ENCODE measurements at places on chromosomes 2 and 18.

DNA sequence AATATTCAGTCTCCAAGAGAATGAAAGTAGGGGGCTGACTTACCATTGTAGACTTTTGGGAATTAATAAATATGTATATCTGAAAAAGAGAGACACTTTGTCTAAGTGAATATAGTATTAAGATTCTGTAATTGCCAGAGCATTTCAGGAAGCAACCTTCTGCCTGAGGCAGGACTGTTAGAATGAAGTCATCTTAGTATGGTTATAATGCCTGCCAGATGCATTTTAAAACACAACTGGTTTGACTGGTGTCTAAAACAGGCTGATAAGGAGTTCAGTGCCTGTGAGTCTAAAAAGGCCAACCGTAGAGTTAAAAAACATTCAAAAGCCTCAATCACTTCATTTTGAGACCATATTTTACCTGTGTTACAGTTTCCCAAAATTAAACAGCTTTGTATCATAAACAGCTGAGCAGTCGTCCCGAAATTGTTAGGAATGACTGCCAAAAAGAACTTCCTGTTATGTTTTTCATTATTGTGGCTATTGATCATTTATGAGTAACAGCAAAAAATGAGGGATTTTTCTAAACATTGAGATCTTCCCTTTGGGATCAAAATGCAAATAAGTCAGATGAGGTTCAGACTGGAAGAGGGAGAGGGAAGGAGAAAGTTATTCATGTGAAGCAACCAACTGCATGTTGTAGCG lies 443.9 kb downstream of the PID1 start:
- DNase-seq: peak; percentile 52

- DNase-seq: no peak
Measured at GRCh38 chr2:200349868-200350267, 43.4 kb downstream of the SPATS2L start.

GRCh38 chr2:218278531-218279360 lies 8.4 kb downstream of the PNKD start:
- no peak for DNase-seq

- no peak for DNase-seq
Measured at GRCh38 chr2:50449306-50449705, 582.6 kb downstream of the NRXN1 start.

GRCh38 chr2:149160701-149161217 lies 122.3 kb downstream of the LYPD6B start:
- DNase-seq: no peak

DNA sequence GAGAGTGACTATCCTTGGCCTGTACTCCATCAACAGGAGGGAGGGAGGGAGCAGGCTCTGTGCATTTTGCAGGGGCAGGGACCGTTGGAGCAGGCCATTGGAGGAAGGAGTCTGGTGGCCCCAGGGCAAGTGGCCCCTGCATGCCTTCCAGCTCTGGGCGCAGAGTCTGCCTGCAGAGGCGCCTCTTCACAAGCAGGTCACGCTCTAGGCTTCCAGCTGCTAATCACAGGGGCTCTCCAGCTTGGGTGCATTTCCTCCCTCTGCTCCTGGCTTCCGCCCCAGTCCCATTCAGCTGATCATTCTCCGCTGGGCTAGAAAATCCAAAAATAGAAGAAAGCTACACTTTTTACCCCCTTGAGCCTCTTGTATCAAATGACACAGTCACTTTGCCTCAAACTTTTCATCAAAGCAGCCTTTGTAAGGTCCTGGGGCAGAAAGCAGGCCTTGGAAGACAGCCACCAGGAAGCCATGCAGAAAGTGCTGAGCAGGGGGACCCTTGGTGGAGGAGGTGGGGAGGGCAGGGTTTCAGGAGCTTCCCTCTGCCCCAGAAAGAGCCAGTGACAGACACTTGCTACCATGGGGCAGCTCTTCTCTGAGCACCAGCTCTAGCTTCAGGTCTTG lies 11.3 kb downstream of the TMEM247 start:
- DNase-seq: no peak

DNA sequence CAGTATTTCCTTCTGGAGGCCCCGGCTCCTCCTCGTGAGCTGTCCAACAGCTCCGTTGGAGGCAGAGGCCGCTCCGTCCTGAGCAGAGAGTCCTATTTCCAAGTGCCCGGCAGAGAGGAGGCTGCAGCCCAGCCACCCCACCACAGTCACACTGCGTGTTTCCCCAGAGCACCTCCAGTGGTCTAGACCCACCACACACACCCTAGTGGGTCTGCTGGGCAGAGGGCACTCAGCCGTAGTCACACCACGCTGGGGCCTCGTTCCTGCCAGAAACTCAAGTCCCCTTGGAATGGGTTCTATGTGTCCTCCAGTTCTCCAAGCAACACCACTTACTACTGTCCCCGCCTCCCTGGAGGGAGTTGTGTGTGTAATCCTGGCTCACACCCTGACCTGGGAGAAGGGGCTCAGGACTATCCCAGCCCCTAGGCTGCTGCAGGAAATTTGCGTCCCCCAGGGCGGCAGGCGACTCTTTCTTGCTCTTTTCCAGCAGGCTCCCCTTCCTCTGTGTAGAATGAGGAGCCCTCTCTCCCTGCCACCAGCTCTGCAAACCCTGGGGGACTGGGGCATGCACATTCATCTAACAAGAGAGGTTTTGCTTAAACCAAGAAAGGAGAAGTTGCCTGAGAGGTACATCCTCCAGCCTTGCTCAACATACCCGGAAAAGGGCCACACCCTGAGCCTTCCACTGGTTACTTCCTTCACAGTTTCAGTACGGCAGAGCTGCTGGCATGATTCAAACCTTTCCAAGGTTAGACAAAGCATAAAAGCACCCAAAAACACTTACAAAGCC lies 114.1 kb downstream of the NDUFA10 start:
- no peak for DNase-seq

DNA sequence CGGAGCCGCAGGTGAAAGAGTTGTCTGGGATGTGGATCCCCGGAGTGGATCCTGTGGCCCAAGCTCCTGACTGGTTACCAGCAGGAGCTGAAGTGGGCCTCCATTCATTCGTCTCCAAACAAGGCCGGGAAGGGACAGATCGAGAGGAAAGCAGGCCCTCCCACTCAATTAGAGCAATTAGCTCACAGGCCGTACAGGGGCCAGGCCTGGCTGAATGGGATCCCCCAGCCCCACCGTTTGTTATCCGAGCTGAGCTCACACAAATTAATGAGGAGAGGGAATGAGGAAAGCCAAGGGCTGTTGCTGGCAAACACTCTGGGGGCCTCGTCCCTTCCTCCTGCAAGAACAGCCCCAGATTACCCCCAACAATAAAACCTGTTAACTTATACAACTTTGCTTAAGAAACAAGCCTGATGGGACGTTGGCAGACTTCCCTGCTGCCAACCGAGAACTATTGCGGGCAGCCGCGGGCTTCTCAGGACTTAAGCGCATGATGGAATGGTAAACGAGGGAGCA lies 338.0 kb downstream of the BCL11A start:
- DNase-seq: no peak

GRCh38 chr2:223314811-223315210 lies 262.8 kb downstream of the KCNE4 start:
- DNase-seq: peak; percentile 35

DNA sequence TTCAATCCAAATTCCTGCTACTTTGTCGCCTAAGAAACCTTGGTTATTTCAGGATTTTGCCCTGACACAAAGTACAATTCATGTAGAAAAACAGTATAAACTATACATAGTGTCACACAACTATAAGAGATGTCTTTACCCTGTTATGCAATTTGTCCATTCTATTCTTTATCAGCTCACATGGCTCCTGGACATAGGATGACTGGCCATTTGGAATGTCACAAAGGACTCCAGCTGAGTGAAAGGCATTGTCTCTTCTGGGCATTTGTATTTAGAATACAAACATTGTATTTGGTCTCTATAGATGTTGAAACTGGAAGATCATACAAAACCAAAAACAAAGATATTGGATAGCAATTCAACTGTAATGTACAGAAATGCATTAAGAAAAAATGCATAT lies 944.6 kb upstream of the LRRTM1 start:
- no peak for DNase-seq

GRCh38 chr2:3210257-3210656 lies 167.4 kb downstream of the EIPR1 start:
- no peak for DNase-seq

- DNase-seq: peak; percentile 79
Measured at GRCh38 chr2:237674731-237675276, 47.4 kb downstream of the LRRFIP1 start.

- peak; percentile 3 for DNase-seq
Measured at GRCh38 chr2:83233326-83233725, 1225.8 kb downstream of the SUCLG1 start.

- DNase-seq: no peak
Measured at GRCh38 chr2:160614391-160614790, 120.8 kb upstream of the RBMS1 start.

GRCh38 chr18:62982600-62983251 lies 267.4 kb downstream of the PHLPP1 start:
- DNase-seq: peak; percentile 60

- peak; percentile 71 for DNase-seq
Measured at GRCh38 chr2:43745457-43745856, 28.4 kb upstream of the DYNC2LI1 start.

GRCh38 chr2:166104773-166105172 lies 23.0 kb downstream of the SCN1A start:
- DNase-seq: no peak

GRCh38 chr2:82796132-82796531 lies 1662.9 kb downstream of the SUCLG1 start:
- DNase-seq: peak; percentile 3

- DNase-seq: peak; percentile 76
Measured at GRCh38 chr2:47344890-47345589, 57.9 kb upstream of the MSH2 start.

GRCh38 chr2:207683879-207684627 lies 27.4 kb upstream of the CCNYL1 start:
- DNase-seq: peak; percentile 92

DNA sequence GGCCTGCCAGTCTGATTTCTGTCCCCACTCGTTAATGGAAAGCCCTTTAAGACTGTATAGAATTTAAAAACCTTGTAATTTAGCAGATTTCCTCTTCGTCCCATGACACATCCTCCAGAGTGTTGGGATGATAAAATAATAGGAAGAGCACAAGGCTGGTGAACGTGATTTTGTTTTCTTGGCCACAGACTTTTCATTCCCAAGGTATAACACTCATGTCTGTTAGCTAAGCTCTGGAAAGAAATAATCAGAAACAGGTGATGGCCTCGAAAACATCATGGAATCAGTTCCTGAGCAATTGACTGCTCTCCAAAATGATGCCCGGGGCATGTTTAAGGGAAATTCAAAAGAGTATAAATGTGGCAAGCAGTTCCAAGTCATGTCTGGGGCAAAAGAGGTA lies 337.8 kb upstream of the TCF4 start:
- no peak for DNase-seq

DNA sequence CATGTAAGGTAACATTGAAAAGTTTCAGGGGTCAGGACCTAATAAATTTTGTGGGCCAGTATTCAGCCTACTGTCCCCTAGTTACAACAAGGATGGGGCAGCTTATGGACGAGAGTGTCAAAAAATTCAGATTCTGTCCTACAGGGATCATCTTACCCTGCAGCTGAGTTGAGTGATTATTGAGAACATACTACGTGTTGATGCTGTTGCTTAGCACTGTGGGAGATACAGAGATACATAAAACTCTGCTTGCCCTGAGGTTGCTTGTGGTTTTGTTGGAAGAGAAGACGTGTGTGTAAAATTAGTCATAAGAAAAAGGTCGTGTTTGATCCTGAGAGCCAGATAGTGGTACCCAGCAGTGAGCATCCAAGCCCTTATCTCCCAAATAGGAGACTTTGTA lies 253.2 kb downstream of the NEDD4L start:
- DNase-seq: peak; percentile 77

DNA sequence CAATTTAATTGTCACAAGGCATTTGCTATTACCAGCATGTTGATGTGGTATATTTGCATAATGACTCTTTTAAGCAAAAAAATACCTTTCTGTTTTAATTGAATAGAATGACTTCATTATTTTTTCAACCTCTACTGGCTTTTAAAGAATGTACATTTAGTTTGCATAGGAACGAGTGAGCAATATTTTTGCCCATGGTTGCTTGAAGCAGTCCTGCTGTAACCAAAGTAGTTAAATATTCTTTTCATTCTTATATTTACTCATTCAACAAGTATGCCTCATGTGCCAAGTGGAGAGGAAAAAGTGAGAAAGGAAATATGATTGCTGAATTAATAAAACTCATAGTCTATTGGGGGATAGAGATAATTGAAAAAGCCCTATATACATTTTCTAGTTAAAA lies 184.7 kb downstream of the DSEL start:
- DNase-seq: no peak

- DNase-seq: peak; percentile 44
Measured at GRCh38 chr18:31954349-31954748, 11.4 kb upstream of the TRAPPC8 start.

DNA sequence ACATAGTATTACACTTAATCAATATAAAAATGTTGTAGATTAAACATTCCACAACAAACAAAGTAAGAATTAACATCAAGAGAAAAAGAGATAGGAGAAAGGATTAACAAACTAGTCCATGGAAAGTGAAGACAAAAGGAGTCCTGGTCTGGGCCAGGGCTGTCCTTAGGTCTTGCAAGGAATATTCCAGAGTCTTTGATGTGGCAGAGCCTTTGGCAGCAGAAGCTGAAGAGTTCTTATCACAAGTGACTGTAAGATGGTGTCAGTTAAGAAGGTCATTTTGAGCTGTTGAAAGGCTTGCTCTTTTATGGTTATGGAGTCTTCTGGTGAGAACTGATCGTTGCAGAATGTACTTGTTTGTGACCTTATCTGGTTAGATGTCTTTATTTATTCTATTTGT lies 127.7 kb upstream of the LRRTM4 start:
- no peak for DNase-seq

DNA sequence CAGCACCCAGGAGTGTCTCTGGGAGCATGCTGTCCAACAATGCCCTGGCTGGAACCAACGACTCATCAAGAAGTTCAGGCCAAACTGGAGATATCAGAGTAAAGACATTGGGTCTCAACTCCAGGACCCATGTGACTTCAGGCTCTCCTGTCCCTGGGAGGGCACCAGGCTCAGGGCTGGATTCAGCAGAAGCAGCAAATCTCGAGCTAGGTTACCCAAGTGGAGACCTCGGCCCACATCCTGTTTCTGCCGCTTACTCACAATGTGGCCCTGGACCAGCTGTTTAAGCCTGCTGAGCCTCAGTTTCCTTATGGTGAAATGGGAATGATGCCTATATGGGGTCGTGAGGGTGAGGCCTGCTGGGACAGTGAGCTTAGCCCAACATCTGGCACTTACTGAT lies 9.3 kb upstream of the OTOF start:
- no peak for DNase-seq
